Fibroblast of lung (primary cell): ENCODE measurements at places on chromosomes 13 and 19. TPM values are rescaled to one million over a fixed set of nuclear protein-coding genes. Genes with fewer than 3 reads are reported as not detected.

DACT3 gene
- 9.3 and 11.5 TPM in 2 replicates for polyA plus RNA-seq

SYCN gene
- not detected in 2 replicates for polyA plus RNA-seq

ATG4D gene
- 7.2 and 12.8 TPM in 2 replicates for polyA plus RNA-seq

VSTM1 gene
- polyA plus RNA-seq = not detected in 2 replicates

MIA gene
- 0.99 TPM in 1 of 2 replicates, not detected in the other for polyA plus RNA-seq

PCDH20 gene
- not detected in 2 replicates for polyA plus RNA-seq

KLK5 gene
- polyA plus RNA-seq = 0.10 TPM in 1 of 2 replicates, not detected in the other

FGF21 gene
- polyA plus RNA-seq = not detected in 2 replicates

PHLDB3 gene
- 1.8 and 4.4 TPM in 2 replicates for polyA plus RNA-seq

ATP7B gene
- polyA plus RNA-seq = 1.0 and 1.7 TPM in 2 replicates

KRTDAP gene
- not detected in 2 replicates for polyA plus RNA-seq

RANBP3 gene
- polyA plus RNA-seq = 59.4 and 72.9 TPM in 2 replicates
